ENCODE measurements at places on chromosomes 12 and 14.

GRCh38 chr14:53032161-53032803 lies 81.4 kb upstream of the FERMT2 start:
- DNase-seq = no peak

DNA sequence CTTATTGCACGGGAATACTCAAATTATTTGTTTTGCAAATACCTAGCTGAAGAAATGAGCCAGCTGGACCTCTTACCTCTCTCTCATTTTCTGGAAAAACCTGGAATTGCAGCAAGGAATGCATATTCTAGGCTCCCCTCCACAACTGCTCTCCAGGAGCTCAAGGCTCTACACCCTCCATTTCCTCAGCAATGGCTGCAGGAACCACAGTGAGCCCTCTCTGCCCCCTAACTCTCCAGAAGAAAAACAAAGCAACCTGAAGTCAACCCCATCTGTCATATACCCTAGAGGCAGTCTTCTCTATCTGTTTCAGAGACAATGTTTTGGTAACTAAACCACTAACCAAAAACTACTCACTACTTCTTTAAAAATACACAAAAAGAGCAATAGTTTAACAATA lies 221.6 kb downstream of the SLC25A21 start:
- DNase-seq = no peak

DNA sequence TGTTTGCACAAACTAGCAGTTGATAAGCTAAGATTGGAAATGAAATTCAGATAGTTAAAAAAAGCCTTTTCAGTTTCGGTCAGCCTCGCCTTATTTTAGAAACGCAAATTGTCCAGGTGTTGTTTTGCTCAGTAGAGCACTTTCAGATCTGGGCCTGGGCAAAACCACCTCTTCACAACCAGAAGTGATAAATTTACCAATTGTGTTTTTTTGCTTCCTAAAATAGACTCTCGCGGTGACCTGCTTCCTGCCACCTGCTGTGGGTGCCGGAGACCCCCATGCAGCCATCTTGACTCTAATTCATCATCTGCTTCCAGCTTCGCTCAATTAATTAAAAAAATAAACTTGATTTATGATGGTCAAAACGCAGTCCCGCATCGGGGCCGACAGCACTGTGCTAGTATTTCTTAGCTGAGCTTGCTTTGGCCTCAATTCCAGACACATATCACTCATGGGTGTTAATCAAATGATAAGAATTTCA lies 335.6 kb downstream of the TMEM121 start:
- no peak for DNase-seq

DNA sequence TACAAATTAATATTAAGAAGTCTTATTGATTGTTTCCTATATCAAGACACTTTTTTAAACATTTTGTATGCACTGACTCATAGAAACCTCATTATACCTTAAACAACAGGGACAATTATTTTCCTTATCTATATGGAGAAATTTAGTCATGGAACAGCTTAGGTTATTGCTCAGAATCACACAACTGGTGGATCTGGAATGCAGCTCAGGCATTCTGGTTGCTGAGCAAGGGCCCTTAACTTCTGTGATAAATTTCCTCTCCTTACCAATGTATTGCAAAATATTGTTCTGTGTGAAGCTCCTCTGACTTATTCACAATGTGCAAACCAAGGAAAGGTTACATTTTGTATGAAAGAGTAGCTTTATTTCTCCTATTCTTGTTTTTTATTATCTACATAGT lies 817.8 kb downstream of the LRFN5 start:
- no peak for DNase-seq

- no peak for DNase-seq
These were observed 812.8 kb downstream of the C12orf50 start for GRCh38 chr12:87216436-87216835.

GRCh38 chr12:48980953-48981756 lies 3.0 kb downstream of the WNT1 start:
- no peak for DNase-seq

DNA sequence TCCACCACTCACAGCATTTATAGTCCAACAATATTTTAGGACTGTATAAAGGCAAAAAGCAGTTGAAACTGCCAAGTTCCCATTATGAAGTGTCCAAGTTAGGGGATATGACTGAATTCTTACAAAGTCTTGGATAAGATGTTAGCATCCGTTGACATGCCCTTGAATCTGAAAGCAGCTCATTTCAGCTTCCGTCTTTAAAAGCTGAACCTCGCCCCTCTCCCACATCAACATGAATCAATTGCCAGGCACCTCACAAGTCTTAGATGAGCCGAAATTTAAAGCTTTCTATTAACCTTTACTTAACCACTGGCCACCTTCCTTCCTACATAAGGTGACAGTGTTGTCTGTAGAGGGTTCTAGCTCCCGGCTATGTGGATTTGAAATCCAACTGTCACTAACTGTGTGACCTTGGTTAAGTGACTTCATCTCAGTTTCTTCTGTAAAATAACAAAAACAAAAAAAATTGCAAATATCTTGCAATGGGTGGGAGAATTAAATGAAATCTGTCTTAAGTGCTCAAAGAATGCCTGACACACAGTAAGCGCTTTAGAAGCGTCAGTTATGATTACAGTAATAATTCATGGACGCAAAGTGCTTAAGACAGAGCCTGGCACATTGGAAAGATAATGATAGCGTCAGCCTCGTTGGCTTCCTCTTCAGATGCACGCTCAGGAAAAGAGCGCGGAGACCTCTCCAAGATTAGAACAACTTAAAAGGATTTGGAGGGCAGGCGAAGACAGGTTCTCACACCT lies 1.2 kb downstream of the PPP1CC start:
- DNase-seq = no peak
